Activated CD8-positive, alpha-beta T cell treated with anti-CD3 and anti-CD28 coated beads for 36 hours (primary cell): ENCODE measurements at places on chromosomes 6 and 20.

DNA sequence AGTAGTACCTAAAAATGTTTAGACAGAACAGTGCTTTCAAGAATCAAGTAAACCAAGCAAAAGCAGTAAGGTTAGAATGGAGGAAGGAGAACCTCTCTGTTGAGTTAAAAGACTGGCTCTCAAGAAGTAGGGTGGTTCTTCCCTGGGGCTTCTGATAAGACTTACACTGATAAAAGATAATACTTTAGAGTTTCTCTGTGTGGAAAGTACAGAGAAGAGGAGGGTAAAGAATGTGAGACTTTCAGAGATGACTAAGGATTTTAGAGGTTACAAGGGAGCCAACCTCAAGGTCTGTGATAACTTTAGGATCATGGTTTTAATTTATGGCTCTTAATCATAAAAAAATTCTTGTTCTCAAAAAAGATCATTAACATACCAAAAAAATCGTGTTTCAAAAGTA lies 30.9 kb upstream of the ALDH8A1 start:
- no peak for DNase-seq

DNA sequence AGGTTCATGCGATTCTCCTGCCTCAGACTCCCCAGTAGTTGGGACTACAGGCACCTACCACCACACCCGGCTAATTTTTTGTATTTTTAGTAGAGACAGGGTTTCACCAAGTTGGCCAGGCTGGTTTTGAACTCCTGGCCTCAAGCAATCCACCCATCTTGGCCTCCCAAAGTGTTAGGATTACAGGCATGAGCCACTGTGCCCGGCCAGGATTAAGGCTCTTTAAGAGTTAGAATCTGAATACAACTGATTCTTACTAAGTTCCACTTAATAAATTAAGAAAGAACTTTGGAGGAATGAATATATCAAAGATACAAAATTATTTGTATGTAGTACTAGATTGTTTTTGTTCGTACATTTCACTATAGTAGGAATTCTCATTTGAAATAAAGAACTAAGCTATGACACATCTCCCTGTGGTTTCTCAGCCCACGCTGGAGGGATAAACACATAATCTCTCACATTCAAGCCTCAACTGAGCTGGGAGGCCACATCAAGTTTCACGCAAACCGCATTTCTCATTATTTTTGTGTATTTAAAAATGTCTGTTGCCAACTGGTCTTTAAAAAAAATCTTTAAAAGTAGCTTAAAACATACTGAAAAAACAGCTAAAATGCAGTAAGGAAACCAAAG lies 34.2 kb downstream of the DTNBP1 start:
- peak; percentile 91 for DNase-seq

DNA sequence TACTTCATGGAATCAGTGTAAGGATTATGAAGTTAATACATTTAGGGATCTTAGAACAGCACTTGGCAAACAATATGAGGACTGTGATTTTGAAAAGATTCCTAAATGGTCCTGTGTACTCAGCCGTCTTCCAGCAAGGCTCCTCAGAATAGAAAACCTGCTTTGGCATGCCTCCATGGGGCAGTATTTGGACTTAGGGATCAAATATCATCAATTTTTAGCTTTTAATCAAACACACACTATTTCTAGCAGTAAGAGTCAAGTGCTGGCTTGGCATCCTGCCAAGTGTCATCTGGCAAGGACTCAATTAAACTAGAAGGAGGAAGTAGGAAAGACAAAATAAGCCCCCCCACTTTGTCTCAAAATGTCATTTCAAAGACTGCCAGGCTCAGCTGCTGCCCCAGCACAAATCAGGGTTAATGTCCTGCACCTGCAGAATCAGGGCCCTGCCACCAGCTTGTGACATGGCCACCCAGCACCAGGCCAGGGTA lies 40.8 kb downstream of the IYD start:
- no peak for DNase-seq

- DNase-seq: no peak
Measured at GRCh38 chr6:170584954-170585498, 589 bp upstream of the PDCD2 start.

- no peak for DNase-seq
Measured at GRCh38 chr20:19114410-19114809, 98.0 kb upstream of the SLC24A3 start.

- no peak for DNase-seq
Measured at GRCh38 chr20:9966966-9967365, 67.8 kb upstream of the ANKEF1 start.

- no peak for DNase-seq
Measured at GRCh38 chr6:87663434-87663833, 38.6 kb downstream of the AKIRIN2 start.

- DNase-seq: no peak
Measured at GRCh38 chr20:58627212-58628072, 23.6 kb upstream of the STX16 start.

- no peak for DNase-seq
Measured at GRCh38 chr6:165571068-165571682, 91.9 kb downstream of the PDE10A start.

DNA sequence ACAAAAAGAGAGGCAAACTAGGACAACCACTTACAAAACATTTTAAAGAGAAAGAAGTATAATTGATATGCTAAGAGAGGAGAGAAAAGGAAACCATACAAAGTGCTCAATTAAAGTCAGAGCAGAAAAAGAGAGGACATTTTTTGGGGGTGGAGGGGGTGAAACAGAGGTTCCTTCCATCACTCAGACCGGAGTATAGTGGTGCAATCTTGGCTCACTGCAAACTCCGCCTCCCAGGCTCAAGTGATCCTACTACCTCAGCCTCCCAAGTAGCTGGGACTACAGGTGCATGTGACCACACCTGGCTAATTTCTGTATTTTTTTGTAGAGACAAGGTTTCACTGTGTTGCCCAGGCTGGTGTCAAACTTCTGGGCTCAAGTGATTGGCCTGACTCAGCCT lies 9.4 kb downstream of the WASF1 start:
- no peak for DNase-seq

DNA sequence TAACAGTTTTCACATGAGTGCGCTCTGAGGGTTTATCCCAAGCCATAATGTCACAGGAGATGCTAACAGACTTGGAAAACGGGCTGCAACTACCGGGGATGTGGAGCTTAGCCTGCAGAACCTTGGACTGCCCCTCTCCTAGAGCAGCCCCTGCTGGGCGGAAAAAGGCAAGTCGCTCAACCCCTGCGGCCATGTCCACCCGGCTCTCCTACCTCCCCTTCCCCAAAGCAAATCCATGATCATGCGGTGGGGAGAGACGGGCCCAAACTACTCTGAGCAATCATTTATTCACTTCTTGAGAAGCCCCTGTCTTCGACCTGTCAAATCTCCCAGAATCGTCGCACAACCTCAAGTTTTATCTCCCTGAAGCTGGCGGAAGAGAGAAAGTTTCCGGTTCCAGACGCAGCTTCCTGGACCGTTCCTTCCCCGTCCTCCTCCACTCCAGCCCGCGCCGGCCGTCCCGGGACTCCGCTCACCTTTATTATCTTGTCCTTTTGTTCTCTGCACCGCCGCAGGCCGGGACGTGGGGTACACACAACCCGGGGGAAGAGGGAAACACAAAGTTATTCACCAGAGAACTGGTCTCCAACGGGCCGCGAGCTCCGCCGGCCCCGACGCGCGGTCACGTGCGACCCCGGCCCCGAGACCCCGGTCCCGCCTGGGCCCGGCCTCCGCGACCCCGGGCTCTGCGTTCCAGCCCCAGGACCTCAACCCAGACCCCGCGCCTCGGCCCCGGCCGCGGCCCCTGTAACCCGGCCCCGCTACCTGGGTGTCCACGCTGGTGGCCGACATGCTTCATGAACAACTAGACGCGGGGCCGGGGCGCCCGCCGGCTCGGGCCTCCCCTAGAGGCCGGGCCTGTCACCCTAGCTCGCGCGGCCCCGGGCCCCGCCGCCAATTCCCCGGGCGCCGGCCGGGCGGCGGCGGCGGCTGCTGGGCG lies 560 bp downstream of the YTHDF1 start:
- DNase-seq: peak; percentile 33
